ENCODE measurements at places on chromosomes 5 and 9.

DNA sequence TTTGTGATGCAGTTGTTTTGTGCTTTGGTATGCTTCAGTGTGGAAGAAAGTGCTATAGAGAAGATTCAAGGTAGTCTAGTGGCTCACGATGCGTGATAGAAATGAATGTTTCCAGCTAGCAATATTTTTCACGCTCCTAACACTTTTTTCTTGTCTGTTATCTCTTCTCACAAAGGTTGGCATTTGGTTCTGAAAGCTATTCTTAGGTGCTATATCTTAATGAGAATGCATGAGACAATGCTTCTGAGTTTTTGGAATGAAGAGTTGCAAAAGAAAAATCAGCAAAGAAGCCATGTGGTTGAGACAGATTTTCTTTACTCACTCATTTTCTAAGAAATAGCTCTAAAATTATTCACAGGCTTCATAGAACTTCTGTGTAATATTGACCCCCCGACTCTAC, 122.6 kb downstream of the PDE8B start:
- DNase-seq, result no peak

GRCh38 chr5:108748401-108749127, 867 bp downstream of the FER start:
- DNase-seq, result peak; percentile 99

DNA sequence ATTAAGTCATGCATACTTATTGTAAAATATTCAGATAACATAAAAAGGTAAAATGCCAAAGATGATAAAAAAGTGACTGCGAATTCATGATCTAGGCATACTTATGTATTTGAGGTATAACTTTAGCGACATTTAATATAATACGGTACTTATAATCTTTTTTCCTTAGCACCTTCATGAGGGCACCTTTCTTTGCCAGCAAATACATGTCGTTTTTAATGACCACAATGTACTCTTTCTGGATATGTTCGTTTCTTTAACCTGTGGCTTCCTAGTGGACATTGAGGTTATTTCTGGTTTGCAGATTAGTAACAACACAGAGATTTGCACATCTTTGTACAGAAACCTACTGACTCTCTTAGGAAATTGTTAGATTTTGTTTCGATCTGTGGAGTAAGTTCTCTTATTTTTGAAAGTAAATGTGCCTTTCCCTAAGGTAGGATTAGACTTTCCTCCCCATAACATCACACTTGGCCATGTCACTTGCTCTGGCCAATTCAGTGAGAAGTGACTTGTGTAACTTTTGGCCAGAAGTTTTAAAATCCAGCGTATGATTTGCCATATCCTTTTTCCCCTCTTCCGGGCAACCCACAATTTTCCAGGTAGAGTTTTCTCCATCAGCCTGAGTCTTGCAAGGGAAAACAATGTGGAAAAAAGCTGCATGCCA, 24.4 kb downstream of the ANKRD33B start:
- DNase-seq, result no peak

- no peak for DNase-seq
Measured at GRCh38 chr9:116181853-116182610, 28.4 kb downstream of the PAPPA start.

- DNase-seq, result no peak
Measured at GRCh38 chr5:86500947-86501346, 116.8 kb upstream of the COX7C start.

GRCh38 chr5:142432961-142433360, 108.1 kb upstream of the SPRY4 start:
- no peak for DNase-seq

GRCh38 chr9:15725953-15726352, 173.1 kb downstream of the CCDC171 start:
- DNase-seq, result no peak

DNA sequence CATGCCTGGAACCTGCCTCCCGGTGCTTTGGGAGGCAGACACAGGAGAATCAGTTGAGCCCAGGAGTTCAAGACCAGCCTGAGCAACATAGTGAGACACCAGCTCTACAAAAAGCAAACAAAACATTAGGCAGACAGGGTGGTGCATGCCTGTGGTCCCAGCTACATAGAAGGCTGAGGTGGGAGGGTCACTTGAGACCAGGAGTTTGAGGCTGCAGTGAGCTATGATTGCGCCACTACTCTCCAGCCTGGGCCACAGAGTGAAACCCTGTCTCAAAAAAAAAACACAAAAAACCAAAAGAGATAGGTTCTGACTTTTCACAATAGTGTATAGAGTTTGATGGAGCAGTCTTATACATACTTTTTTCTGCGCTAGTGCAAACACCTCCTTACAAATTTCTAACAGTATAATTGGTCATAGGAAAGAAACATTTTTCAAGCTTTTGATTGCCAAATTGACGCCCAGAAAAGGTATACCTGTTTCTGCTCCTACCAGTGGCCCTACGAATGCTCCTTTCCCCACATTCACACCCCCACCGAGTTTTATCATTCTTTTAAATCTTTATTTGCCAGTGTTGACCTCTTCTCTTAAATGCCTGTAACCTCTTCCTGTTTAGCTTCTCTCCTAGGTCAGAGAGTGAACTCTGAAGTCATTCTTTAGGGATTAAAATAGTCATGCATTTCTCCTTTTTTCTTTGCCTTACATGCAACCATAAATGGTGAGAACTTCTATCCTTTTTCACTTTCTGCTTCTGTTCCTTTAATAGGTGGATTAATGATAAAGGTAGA, 7.5 kb downstream of the DOCK8 start:
- DNase-seq, result no peak

DNA sequence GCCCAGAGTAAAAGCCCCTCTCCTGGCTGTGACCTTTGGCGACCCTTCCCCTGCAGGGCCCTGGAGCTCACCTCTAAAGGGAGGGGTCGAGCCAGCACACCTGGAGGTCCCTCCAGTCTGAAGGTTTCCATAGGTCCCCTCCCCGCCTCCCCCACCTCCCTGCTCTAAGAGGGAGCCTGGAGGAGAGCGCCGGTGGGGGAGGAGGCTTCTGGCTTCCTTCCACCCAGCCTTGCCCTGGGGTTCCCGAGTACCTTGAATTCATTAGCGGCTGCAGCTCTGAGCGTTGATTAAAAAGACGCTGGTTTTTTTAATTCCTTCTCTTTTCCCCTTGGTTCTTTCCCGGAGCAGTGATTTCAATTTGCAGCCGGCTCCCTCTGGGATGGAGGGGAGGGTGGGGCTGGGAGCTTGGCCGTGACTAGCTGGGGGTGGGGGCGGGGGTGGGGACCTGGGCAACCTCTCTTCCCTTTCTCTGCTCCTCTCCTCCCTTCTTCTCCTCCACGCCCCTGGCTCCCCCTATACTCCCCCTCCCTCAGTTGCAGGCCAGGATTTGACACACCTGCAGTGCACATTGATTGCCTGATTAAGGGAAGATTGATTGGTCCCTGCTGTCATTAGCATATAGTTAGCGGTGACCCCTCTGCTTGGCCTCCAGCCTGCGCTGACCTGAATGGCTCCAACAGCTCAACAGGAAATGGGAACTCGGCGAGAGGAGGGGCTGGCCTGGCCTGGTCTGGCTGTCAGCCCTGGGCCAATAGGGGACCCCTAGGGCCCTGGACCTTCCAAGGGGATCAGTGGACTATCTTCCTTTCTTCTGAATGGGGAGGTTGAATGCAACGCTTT, 67.5 kb upstream of the RAPGEF1 start:
- no peak for DNase-seq

DNA sequence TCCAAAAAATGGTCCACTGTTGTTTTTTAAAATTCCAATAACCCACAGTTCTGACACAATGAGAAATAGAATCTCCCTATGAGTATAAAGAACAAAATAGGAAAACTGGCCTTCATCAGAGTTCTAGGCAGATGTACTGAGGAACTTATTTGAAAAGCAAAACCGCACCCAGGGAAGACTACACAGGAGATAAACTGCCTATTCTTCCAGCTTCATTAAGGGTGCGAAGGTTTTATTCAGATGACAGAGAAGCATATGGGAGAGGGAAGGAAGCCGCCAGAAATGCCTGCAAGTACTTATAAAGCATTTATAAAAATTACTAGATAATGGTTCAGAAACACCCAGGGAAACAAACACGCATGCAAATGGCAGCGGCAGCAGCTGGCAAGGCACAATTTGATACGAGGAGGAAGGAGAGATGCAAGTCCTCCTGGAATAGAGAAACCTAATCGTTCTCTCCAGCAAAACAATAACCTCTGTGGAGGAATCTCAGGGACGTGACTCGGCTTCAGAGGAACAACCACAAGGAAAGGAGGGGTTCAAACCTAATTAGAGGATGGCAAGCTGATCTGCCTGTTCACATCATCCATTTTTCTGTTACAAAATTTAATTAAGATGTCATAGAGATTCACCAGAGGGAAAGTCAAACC, 9.0 kb downstream of the TTLL11 start:
- no peak for DNase-seq

GRCh38 chr5:35416217-35416988, 186.1 kb upstream of the PRLR start:
- DNase-seq, result peak; percentile 62

GRCh38 chr9:131888923-131889322, 149.0 kb upstream of the RAPGEF1 start:
- DNase-seq, result no peak

- DNase-seq, result no peak
Measured at GRCh38 chr9:137397675-137398423, 25.1 kb downstream of the EXD3 start.

GRCh38 chr5:159602434-159602833, 272.1 kb upstream of the IL12B start:
- DNase-seq, result no peak

DNA sequence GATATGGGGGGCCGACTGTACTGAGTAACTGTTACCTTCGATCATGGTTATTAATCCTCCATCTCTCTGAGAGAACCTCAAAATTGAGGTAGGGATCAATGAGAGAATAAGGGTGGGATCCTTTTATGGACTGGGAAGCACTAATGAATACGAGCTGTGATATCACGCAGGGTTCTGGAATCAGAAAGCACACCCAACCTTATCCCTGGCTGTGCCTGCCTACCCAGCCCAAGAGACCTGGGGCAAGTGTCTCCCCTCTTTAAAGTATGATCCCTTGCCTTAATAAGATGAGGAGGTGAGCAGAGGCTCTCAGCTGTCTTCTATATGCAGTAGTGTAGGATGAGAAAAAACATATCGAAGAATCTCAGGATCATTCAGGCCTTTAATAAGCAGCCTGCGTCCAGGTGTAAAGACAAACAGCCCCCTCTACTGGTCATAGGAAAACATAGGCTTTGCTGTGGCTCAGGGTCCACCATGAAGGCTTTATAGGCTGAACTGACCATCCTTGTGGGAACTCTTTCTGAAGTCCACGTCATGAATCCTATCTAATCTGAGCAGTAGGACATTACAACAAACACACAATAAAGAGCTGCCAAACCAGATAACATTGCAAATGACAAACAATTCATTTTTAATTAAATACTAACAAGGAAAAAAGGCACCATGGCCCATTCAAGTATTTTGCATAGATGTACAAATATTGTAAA, 16.8 kb downstream of the NIPAL4 start:
- DNase-seq, result no peak

DNA sequence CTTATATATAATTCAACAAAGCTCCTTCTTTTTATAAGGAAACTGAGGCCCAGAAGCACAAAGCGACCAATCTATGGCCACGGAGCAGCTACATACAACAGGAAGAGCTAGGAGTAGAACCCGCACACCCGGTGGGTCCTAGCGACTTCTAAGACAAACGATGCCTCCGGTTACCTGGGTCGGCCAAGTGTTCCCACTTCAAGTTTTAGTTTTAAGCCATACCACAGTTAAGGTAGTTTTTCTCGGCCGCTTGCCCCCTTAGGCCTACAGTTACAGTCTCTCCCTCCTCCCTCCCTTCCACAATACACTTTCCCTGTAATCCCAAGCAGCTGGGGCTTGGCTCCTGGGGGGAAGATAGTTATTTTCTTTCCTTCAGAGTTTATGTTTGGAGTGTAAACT, 533 bp downstream of the SREK1IP1 start:
- DNase-seq, result peak; percentile 46

GRCh38 chr9:114034661-114035062, 43.4 kb downstream of the AMBP start:
- DNase-seq, result peak; percentile 33

- no peak for DNase-seq
Measured at GRCh38 chr5:93433422-93433821, 147.6 kb downstream of the NR2F1-AS1 start.

- no peak for DNase-seq
Measured at GRCh38 chr5:6395621-6396020, 17.3 kb upstream of the MED10 start.

- DNase-seq, result no peak
Measured at GRCh38 chr9:14218253-14218652, 95.7 kb downstream of the NFIB start.

DNA sequence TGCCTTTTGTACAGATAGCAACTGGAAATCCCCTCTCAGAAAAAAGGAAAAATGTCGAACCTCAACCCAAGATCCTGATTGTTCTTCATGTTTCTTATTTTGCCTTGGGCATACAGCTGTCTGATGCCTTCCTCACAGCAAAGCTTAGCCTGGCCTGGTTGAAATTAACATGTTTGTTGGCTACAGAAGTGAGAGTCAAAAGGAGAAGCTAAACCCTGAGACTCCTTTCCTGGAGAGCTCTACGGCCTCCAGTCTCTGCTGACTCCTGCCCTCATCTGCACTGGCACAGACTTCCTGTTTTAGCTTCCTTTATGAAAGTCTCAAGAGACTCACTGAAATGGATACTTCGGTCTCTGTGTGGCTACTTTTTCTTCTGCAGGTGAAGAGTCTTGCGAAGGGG, 186.7 kb downstream of the PARP8 start:
- DNase-seq, result no peak

DNA sequence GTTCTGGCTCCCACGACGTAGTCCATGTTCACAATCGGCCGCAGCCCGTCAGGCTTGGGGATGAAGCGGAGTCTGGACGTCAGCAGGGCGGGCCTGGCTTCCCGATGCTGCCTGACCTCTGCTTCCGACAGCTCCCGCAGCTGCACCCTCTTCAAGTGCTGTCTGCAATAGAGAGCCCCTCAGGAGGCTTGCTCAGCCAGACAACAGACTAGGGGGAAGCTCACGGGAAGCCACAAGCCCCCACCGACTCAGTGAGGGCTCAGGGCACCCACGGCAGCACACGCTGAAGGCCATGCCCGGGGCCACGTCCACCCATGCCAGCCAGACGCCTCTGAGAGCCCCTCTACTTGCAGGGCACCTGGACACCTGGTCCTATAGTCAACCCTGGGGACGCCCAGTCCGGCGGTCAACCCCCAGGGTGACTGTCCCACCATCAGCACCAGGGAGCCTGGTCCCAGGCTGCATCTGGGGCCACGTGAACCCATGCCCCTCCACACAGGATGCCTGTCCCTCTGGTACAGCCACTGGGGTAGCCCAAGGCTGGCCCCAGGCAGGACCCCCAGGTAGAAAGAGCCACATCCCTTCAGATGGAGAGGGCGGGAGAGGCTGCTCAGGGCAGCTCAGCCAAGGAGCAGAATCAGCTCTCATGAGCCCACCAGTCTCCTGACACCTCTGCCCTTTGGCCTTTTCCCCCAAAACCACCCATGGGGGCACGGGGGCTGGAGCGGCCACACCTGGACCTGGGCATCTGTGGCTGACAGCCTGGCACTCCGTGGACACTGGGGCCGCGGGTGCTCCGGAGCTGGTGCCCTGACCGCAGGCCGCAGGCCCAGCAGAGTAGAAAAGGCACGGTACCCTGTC, 14.5 kb downstream of the TERT start:
- no peak for DNase-seq
